ENCODE measurements at places on chromosomes 11 and 22.

DNA sequence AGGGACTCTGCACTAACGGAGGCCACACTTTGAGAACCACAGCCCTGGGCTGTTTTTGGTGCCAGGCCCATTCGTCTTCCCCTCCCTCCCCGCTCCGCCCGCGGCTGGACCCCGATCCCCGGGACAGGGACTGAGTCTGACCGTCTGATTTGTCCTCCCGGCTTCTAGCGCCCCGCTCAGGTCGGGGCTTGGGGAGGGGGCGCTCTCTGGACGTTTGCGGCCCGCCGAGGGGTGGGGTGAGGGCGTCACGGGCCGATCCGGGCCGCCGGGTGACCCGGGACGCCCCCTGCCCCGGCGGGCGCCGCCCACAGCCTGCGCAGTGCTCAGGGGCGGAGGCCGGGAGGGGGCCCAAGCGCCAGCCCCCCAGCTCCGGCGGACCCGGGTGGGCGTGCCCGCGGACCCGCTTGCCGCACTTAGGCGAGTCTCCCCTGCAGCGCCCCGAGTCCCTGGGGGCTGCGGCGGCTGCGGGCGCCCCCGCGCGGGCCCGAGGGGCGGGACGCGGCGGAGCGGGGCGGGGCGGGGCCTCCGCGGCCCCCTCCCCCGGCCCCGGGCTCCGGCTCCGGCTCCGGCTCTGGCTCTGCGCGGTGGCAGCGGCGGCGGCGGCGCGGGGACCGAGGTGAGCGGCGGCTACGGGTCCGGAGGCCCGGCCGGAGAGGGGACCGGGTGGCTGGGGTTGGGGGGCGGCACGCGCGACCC is 33.7 kb upstream of the PRR5 start:
- no peak for DNase-seq

DNA sequence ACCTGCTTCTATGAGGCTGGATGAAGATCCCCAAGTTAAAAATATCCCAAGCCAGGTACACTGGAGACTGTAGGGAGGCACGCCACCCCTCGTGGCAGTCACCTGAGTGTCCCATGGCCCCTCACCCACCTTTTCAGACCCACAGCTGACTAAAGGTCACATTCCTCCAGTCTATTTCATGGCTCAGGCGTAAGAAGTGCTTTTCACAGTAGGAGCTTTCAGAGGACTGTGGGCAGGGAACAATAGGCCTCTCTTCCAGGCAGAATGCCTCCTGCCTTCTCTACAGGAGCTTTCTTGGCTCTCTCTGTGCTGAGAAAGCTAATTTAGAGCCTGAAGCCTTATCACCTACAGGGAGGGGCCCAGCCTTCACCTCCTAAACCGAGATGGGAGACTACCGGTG is 73.8 kb downstream of the C11orf58 start:
- no peak for DNase-seq

DNA sequence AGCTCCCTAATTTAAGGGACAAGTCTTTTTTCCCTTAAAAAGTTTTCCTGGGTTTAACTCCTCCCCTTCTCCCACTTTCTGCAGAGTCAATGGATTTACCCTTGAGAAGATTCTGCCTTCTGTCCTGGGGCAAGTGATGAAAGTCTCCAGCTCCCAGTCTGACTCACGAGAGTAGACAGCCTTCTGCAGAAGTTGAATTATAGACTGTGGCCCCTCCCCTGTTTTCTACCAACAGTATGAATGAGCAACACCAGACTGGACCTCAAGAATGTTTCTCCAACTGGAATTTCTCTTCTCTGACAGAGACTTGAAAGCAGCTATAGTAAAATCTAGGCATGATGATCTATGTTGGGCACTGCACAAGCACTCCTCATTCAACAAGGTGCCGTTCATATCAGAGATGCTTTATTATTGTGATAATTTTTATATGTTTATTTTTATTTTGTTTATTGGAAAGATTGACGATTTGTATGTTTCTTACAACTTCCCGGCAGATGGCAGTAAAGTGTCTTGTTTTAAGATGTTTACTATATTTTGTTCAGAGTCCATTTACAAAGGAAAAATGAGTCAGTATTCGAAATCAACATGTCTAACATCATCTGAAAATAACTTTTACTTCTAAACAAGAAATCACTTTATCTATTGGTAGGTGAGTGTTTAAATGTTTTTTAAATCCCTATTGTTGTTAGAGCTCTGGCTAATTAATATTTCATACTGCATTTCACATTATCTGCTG is 56.6 kb downstream of the LMO2 start:
- DNase-seq: no peak

DNA sequence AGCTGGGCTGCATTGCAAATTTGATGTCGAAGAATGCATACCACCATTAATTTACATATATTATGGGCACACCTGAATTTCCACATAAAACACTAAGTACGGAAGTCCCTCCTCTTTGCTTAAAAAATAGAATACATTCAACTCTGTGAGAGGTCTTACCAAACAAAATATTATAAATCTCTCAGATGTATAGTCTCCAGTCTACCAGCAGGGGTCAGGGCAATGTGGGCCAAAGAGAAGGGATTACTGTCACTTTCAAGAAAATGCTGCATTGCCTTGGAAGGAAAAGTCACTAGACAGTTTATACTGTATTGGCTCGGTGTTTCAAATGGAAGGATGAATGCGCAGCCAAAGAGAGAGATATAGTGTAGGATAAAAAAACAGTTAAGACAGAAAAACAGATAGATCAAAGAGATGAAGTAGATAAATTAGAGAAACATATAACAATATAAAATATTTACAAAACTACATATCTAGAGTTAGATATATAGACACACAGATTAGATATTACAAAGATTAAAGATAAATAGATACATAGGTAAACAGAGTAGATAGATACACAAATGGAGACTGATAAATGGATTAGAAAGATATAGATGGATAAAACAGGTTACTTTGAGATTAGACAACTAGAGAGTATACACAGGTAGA is 20.9 kb downstream of the SERGEF start:
- peak; percentile 21 for DNase-seq

DNA sequence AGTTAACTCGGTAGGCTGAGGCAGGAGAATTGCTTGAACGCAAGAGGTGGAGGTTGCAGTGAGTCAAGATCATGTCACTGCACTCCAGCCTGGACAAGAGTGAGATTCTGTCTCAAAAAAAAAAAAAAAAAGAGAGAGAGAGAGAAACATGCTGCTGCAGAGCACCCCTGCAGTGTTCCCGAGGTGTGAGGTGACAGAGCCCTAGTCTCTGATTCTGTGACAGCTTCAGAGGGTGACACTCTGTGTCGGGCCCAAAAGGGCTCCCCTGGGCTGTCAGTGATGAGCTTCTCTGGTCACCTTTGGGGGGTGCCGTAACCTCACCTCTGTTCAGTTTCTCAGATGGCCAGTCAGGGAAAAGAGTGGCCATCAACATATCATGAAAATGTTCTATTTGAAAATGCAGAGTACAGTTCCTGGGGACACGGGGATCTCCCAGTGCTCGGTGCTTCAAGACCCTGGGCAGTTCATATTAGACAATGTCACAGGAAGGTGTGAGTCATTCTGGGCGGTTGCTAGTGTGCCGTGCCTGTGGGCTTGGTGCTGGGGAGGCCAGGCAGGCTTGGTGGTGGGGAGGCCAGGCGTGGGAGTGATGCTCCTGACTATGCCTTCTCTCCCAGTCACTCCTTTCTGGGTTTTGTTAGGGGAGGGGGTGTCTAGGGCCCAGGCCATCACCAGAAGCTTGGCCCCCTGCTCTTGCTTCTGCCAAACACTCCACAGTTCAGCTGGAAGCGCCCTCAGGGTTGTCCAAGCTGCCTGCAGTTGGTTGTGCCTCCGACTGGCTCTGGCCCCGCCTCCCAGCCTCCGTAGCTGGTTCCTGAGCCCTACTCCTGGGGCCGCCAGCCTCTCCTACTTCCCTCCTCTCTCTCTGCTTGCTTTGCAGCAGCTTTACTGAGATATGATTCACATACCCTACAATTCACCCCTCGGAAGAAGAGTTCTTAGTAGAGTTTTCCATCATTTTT is 52.5 kb upstream of the CLDN5 start:
- no peak for DNase-seq

- DNase-seq: no peak
Measured at GRCh38 chr22:20803696-20804324, 29.9 kb downstream of the SERPIND1 start.

- DNase-seq: peak; percentile 61
Measured at GRCh38 chr22:43293655-43294392, 49.3 kb downstream of the SCUBE1 start.

GRCh38 chr11:107711861-107712755 is at the start of gene SLN:
SLN (minus strand) TSS chr11:107712056.
- no peak for DNase-seq

- no peak for DNase-seq
Measured at GRCh38 chr11:60993615-60994014, 22.1 kb downstream of the CD6 start.

DNA sequence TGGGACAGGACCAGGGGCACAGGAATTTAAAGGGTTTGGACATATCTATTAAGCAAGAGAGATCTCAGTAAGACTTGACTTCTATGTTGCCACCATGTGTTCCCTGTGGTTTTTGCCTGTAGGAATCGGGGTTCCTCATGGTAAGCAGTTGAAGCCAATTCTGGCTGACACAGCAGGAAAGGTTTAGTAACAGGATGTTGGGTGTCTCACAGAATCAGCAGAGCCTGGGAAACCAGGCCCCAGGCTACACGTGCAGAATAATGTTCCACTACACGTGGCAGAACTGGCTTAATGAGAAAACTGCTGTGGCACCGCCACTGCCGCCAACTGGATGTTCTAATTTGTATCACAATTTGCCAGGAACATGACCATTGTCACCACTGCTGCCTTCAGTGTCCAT is 264.6 kb upstream of the PLET1 start:
- no peak for DNase-seq

DNA sequence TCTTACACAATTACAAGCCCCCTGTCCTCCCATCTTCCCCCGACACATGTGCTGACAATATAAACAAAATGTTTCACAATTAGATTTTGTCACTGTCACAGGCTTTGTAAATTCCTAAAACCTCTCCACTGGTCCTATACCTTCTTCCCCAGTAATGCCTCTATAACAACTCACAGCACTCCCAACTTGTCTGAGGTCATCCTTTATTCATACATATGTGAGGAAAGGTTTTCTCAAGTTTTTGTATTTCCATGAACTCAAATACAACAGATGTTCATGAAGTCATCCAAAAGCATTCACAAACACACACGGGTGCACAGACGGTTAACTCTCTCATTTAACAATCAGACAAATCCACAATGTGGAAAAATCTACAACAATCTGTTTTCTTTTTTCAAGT is 1.9 kb downstream of the OR52H1 start:
- no peak for DNase-seq

GRCh38 chr11:79101656-79102055 is 339.2 kb downstream of the TENM4 start:
- no peak for DNase-seq

- DNase-seq: no peak
Measured at GRCh38 chr11:96222102-96222501, 120.9 kb downstream of the MAML2 start.

DNA sequence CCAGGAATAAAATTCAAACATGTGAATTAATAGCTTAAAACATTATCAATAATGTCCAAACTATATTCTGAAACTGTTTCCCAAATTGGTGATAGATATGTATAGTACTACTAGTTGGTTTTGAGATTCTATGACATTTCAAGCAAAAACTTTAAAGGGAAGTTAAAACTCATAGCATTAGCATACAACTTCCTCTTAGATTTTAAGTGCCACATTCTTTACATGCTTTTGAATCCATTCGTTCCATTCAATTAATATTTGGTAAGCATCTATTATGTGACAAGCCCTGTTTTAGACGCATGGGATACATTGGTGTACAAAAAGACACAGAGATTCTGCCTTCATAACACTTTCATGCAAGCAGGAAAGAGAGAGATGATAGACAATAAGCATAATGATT is 8.9 kb downstream of the PATL1 start:
- no peak for DNase-seq

GRCh38 chr11:65297026-65297672 is 17.5 kb upstream of the CDC42EP2 start:
- no peak for DNase-seq

- DNase-seq: no peak
Measured at GRCh38 chr11:65211293-65212105, 29.8 kb downstream of the CAPN1 start.

DNA sequence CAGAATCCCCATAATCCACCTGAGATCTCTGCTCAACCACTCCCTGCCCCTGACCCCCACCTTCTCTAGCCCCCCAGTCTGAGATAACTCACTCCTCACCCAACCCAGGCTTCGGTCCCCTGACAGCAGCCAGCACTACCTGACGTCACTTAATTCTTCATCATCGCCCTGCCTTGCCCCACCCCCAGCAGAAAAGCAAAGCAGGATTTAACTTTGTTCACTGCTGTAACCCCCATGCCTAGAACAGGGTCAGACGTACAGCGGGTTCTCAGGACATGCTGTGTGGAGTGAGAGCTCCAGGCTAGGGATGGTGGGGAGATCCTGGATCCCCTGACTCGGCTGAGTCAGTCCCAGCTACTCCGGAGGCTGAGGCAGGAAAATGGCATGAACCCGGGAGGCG is 45.8 kb downstream of the ELFN2 start:
- DNase-seq: no peak

DNA sequence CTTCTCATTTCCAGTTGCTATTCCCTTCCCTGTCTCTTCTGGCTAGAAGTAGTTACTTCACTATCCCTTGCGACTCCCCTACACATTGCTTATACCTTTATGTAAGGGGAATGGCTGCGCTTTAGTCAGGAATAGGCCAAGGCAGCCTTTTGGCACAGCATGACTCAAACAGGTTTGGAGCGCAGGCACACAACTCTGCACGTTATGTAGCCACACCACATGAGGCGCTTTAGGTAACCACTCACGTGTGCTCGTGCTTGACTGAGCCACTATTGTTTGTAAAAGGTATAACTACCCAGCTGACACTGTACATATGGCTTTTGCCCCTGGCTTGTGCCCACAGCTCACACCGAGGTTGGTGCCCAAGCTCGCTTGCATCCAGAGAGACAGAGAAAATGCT is 46.7 kb upstream of the LIPT2 start:
- DNase-seq: no peak

- DNase-seq: no peak
Measured at GRCh38 chr22:48558606-48559402, 1268.9 kb downstream of the BRD1 start.

- no peak for DNase-seq
Measured at GRCh38 chr11:88101881-88102597, 73.2 kb downstream of the RAB38 start.

- no peak for DNase-seq
Measured at GRCh38 chr11:75474240-75474639, 41.2 kb upstream of the KLHL35 start.

- DNase-seq: no peak
Measured at GRCh38 chr11:7004482-7004881, 15.7 kb downstream of the ZNF214 start.

GRCh38 chr11:110730773-110731172 is 18.5 kb upstream of the ARHGAP20 start:
- no peak for DNase-seq

DNA sequence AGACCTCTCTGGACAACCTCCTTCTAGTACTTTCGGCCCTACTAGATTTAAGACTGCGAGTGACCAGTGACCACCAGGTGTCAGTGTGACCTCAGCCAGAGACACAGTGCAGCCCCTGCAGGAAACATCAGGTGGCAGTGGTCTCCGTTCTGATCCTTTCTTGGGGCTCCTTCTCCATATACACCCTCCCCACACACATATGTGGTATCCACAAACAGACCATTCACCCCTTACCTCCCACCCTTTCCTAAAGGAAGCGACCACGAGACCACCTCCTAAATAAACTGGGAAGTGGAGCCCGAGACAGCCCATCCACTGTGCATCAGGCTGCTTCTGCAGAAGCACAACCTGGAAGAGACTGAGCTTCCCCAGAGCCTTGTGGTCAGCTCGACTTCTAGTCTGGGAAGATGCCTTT is 38.5 kb upstream of the CYP2D6 start:
- DNase-seq: no peak

Data from NCI-H774 (cell line).